A549 treated with ZK216348 at 1 μM for 4 hours (cell line): ENCODE measurements at places on chromosomes 5 and 9. TPM values are rescaled to one million over a fixed set of nuclear protein-coding genes. Genes with fewer than 3 reads are reported as not detected.

Gene SLC25A2
- total RNA-seq, result not detected in 5 replicates

Gene LCN6
- not detected in 5 replicates for total RNA-seq

Gene RAI14
- total RNA-seq, result 52.8 to 92.6 TPM (median 79.4 TPM) in 5 replicates

Gene ZNF658
- total RNA-seq, result 1.2 to 2.8 TPM (median 1.8 TPM) in 5 replicates

Gene CATSPER3
- 0.20 to 0.57 TPM (median 0.40 TPM) in 5 replicates for total RNA-seq

Gene TMEM174
- not detected in 5 replicates for total RNA-seq

Gene PCA3
- total RNA-seq, result not detected in 5 replicates

Gene SURF1
- 32.8 to 49.1 TPM (median 42.1 TPM) in 5 replicates for total RNA-seq

Gene SH3GL2
- total RNA-seq, result 0.05 to 0.21 TPM (median 0.13 TPM) in 3 of 5 replicates, not detected in the others

Gene ESM1
- not detected in 5 replicates for total RNA-seq

Gene EHMT1
- 33.7 to 50.4 TPM (median 47.4 TPM) in 5 replicates for total RNA-seq

Gene ARHGEF39
- total RNA-seq, result 14.7 to 19.5 TPM (median 18.0 TPM) in 5 replicates

Gene OMD
- total RNA-seq, result not detected in 5 replicates

Gene STKLD1
- 0.84 to 2.0 TPM (median 0.94 TPM) in 5 replicates for total RNA-seq

Gene UIMC1
- 41.3 to 46.6 TPM (median 45.0 TPM) in 5 replicates for total RNA-seq

Gene ADRA1B
- total RNA-seq, result 14.0 to 23.5 TPM (median 19.1 TPM) in 5 replicates

Gene IGFBPL1
- total RNA-seq, result 2.1 to 3.6 TPM (median 2.4 TPM) in 5 replicates

Gene ARID3C
- 0.13 to 0.23 TPM (median 0.19 TPM) in 3 of 5 replicates, not detected in the others for total RNA-seq

Gene TAF11L9
- total RNA-seq, result not detected in 5 replicates

Gene PKD2L2
- not detected in 5 replicates for total RNA-seq

Gene UBE2QL1
- total RNA-seq, result 0.13 to 0.30 TPM (median 0.27 TPM) in 5 replicates

Gene ANKRD31
- total RNA-seq, result 0.05 to 0.08 TPM (median 0.06 TPM) in 5 replicates

Gene GMCL2
- total RNA-seq, result not detected in 5 replicates

Gene CFAP77
- not detected in 5 replicates for total RNA-seq

Gene TIMD4
- total RNA-seq, result 0.85 to 1.7 TPM (median 1.4 TPM) in 5 replicates

Gene PALM2AKAP2
- 0.06 to 0.59 TPM (median 0.34 TPM) in 5 replicates for total RNA-seq

Gene SNCAIP
- total RNA-seq, result not detected in 5 replicates

Gene SLC36A2
- total RNA-seq, result not detected in 5 replicates

Gene FBN2
- 12.9 to 22.2 TPM (median 18.6 TPM) in 5 replicates for total RNA-seq

Gene PCDHA9
- total RNA-seq, result 0.04 TPM in 1 of 5 replicates, not detected in the others

Gene NUTM2G
- not detected in 5 replicates for total RNA-seq

Gene GNA14
- 0.14 to 0.16 TPM in 2 of 5 replicates, not detected in the others for total RNA-seq

Gene ZNF618
- 7.4 to 12.2 TPM (median 10.8 TPM) in 5 replicates for total RNA-seq

Gene TUSC1
- 4.2 to 8.5 TPM (median 7.7 TPM) in 5 replicates for total RNA-seq

Gene LIFR
- total RNA-seq, result 3.1 to 8.2 TPM (median 6.1 TPM) in 5 replicates

Gene WDR31
- 0.94 to 1.5 TPM (median 1.2 TPM) in 5 replicates for total RNA-seq

Gene TSSK1B
- total RNA-seq, result not detected in 5 replicates

Gene PCDHA13
- 0.06 to 0.11 TPM (median 0.08 TPM) in 3 of 5 replicates, not detected in the others for total RNA-seq

Gene MTX3
- total RNA-seq, result 3.4 to 7.9 TPM (median 6.0 TPM) in 5 replicates

Gene SLC4A9
- 0.33 TPM in 1 of 5 replicates, not detected in the others for total RNA-seq

Gene RELL2
- 2.2 to 5.2 TPM (median 3.9 TPM) in 5 replicates for total RNA-seq

Gene CNTNAP3B
- total RNA-seq, result 14.2 to 19.3 TPM (median 16.7 TPM) in 5 replicates

Gene SLC6A3
- 0.13 to 0.45 TPM (median 0.16 TPM) in 5 replicates for total RNA-seq

Gene LCN1
- 0.53 TPM in 1 of 5 replicates, not detected in the others for total RNA-seq

Gene ARL14EPL
- total RNA-seq, result 0.18 to 0.33 TPM (median 0.18 TPM) in 3 of 5 replicates, not detected in the others

Gene C5orf52
- not detected in 5 replicates for total RNA-seq

Gene FRRS1L
- 0.15 to 0.47 TPM (median 0.19 TPM) in 5 replicates for total RNA-seq

Gene REXO4
- 28.2 to 40.7 TPM (median 36.1 TPM) in 5 replicates for total RNA-seq

Gene AJM1
- total RNA-seq, result 2.1 to 5.6 TPM (median 5.3 TPM) in 5 replicates

Gene CCL27
- 0.25 to 0.94 TPM (median 0.34 TPM) in 3 of 5 replicates, not detected in the others for total RNA-seq
